ENCODE measurements at places on chromosomes 2 and 18. TPM values are rescaled to one million over a fixed set of nuclear protein-coding genes. Genes with fewer than 3 reads are reported as not detected.
A peak's percentile ranks its signal among the peaks of the same experiment; 100 is the strongest.

GRCh38 chr2:191245869-191246531, 796 bp downstream of the MYO1B start:
- no peaks in the 10 kb centered on the region for H3K36me3 ChIP-seq
- H3K27me3 ChIP-seq = no peaks in the 10 kb centered on the region
- H3K4me1 ChIP-seq = no peaks in the 10 kb centered on the region
- peak overlapping the region; percentile 65 for H3K27ac ChIP-seq
- DNase-seq = peak; percentile 67

GRCh38 chr2:26982102-26982742, 11.8 kb downstream of the MAPRE3 start:
- H3K27me3 ChIP-seq = no peaks in the 10 kb centered on the region
- no peaks in the 10 kb centered on the region for H3K4me1 ChIP-seq
- peak; percentile 50 for DNase-seq
- no peak overlapping the region for H3K4me3 ChIP-seq
- H3K36me3 ChIP-seq = no peaks in the 10 kb centered on the region

GRCh38 chr2:183088061-183088460, 9.5 kb downstream of the DUSP19 start:
- no peaks in the 10 kb centered on the region for H3K27me3 ChIP-seq
- no peak for DNase-seq
- H3K27ac ChIP-seq = no peak overlapping the region
- no peaks in the 10 kb centered on the region for H3K36me3 ChIP-seq
- no peaks in the 10 kb centered on the region for H3K4me1 ChIP-seq

GRCh38 chr18:73552171-73552570, 595.5 kb downstream of the FBXO15 start:
- H3K27me3 ChIP-seq = no peaks in the 10 kb centered on the region
- no peaks in the 10 kb centered on the region for H3K36me3 ChIP-seq
- no peak for DNase-seq
- no peak overlapping the region for H3K27ac ChIP-seq
- H3K4me1 ChIP-seq = no peaks in the 10 kb centered on the region

The MC5R gene
- not detected for total RNA-seq

The IL36A gene
- total RNA-seq = not detected

The ICOS gene
- 0.14 TPM for total RNA-seq

The HMSD gene
- not detected for total RNA-seq

The CCL20 gene
- not detected for total RNA-seq
